ENCODE measurements at places on chromosomes 4 and X.
A peak's percentile ranks its signal among the peaks of the same experiment; 100 is the strongest.

DNA sequence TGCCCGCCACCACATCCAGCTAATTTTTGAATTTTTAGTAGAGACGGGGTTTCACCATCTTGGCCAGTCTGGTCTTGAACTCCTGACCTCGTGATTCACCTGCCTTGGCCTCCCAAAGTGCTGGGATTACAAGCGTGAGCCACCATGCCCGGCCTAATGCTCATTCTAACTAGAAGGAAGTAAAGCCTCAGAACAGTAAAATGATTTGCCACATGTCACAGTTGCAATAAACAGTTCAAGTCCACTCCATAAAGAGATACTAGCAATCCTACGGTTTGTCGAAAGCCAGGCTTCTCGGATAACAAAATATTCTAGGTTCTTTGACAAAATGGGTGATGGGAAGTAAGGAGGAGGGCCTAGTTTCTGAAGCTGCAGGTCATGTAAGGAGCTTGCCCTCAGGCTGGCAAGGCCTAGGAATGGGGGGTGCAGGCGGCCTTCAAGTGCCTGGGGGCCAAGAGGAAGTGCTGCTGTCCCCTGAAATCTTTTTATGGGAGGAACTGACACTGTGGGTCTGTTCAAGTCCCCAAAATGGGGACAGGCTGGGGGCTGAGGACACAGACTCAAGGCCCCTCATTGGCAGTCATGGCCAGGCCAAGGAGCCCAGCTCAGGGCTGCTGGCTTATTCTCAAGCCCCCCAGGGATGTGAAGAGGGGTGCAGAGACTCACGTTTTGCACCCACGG is 31.8 kb upstream of the ACSL1 start:
- no peak for DNase-seq

DNA sequence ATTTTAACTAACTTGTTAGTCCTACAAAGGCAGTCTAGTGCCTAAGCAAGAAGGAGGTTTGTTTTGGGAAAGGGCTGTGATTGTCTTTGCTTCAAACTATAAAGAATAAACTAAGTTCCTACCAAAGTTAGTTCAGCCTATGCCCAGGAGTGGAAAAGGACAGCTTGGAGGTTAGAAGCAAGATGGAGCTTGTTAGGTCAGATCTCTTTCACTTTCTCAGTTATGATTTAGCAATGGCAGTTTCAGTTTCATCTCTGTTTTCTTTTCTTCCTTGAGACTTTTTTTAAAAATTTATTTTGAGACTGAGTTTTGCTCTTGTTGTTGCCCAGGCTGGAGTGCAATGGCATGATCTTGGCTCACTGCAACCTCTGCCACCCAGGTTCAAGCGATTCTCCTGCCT is 82.9 kb upstream of the NLGN4X start:
- no peak for DNase-seq

GRCh38 chrX:121851033-121851432 is 803.6 kb downstream of the GLUD2 start:
- no peak for DNase-seq

DNA sequence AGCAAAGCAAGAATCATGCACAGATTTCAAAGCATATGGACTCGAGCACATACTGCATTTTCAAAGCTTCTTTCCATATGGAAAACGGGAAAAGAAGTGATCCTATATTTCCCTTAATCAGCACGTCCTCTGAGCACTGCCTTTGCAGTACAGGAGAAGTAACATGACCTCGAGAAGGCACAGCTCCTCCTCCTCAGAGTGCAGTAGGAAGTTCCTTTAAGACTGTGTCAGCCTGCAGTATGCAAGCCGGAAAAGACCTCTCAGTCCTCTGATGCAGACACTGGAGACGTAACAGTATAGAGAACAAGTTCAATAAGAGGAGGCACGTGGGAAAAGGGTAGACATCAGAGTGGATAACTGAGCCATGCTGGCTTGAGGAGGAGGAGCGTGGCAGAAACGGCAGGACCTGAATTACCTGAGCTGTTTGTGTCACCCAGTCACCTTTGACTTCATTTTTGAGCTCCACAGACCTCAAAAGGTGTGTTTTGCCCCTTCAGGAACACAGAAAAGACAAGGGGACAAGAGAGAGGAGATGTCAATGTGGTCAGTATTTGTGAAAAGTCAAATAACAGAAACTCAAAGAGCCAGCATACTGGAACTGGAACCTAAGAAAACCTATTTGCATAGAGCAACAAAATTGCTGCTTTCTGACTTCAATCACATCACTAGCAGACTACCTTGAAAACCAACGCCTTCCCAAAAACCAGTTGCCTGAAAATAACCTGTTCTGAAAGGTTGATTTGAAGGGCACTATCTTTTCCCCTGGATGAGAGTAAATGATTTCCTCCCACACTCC is 20.8 kb downstream of the IRF2 start:
- peak; percentile 41 for DNase-seq

GRCh38 chr4:111628437-111628836 is 516.8 kb upstream of the FAM241A start:
- DNase-seq = no peak

- no peak for DNase-seq
Observed at GRCh38 chr4:145881989-145882388, 56.6 kb downstream of the ZNF827 start.

GRCh38 chr4:17325098-17325497 is 186.8 kb downstream of the QDPR start:
- DNase-seq = no peak

DNA sequence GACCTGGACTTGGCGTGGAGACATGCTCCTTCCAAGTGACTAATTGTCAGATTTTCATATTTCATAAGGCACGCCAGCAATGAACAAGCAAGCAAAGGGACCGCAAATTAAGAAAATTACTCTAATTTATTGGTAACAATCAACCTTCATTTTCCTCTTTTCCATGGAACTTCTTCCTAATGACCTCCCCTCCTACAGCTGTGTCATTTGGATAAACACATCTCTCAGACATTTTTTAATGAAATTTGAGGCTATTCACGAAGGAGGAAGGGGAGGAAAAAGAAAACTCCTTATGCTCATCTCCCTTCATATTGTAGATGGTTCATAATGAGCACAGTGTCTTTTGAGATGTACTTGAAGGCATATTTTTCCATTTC is 38.6 kb upstream of the TLR3 start:
- DNase-seq = no peak

GRCh38 chrX:149510386-149510785 is 5.3 kb upstream of the IDS start:
- no peak for DNase-seq

DNA sequence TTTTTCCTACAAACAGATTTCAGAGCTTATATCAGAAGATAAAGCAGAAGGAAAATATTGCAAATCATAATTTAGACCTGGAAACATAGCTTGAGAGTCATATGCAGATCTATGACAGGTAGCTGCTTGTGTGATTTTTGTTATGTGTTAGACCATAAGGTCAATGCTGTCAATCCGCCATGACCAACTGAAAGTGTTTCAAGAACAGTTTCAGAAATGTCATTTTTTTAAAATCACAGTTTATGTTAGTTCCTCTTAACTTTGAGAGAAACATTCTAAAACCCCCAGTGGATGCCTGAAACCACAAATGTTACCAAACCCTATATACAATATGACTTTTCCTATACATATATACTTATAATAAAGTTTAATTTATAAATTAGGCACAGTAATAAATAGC is 391.3 kb upstream of the FAM241A start:
- no peak for DNase-seq

- DNase-seq = no peak
Observed at GRCh38 chrX:55326985-55327384, 62.3 kb upstream of the PAGE3 start.

- DNase-seq = no peak
Observed at GRCh38 chr4:16802044-16802443, 96.4 kb downstream of the LDB2 start.

GRCh38 chr4:37219242-37219641 is 25.3 kb upstream of the NWD2 start:
- DNase-seq = no peak

DNA sequence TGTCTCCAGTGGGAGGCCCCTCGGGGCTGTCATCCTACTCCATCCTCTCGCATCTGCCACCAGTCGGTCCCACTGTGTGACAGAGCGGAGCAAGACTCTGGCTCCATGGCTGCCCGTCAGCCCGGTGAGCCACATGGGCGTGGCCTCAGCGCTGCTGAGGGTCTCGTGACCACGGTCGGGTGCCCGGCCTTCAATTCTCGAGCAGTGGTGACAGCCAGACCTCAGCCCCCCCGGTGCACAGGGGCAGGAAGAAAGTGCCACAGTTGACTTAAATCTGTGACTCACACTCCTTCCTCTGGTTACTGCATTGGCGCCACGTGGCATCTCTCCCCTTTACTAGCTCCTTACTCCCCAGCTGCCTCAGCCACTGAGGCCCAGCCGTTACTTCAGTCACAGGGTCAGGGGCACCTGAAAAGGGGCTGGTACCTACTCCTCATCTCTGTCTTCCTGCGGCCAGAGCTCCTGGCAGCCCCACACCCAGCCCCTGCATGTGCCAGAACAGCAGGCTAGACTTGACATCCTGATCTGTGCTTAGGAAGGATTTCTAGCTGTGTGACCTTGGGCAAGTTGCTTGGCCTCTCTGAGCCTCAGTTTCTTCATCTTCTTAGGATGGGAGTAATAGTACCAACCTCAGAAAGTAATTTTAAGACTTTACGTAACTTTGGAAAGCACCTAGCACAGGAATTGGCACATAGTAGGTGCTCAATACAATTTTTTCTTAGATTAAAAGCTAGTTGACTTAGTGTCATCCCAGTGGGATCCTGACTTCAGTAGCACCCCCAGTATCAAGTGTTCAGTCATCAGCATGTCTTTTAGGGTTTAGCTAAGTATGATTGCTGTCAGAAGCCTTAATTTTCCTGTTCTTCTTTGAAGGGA is 66.1 kb downstream of the TNIP2 start:
- peak; percentile 51 for DNase-seq

- no peak for DNase-seq
Observed at GRCh38 chrX:128051526-128051925, 677 bp downstream of the ACTRT1 start.

DNA sequence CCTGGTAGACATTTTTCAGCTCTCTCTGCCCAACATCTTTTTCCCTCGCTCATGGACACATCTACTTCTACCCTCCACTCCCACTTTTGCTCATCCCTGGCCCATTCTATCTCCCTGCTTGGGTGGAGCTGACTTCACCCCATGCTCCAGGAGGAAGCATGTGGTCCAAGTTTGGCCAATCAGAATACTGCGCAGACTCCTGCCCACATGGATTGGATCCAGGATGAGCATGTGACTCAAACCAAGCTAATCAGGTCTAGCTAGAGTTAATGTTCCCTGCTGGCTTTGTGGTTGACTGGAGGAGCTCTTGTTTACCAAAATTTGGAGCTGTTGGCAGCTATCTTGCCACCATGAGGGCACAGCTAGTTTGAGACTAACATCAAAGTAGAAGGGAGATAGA is 22.7 kb downstream of the SMIM20 start:
- DNase-seq = no peak

- DNase-seq = no peak
Observed at GRCh38 chrX:9765072-9765736, 443 bp downstream of the GPR143 start.

- DNase-seq = no peak
Observed at GRCh38 chr4:86338521-86338920, 21.3 kb downstream of the MAPK10 start.

- no peak for DNase-seq
Observed at GRCh38 chr4:78120144-78120880, 63.2 kb downstream of the FRAS1 start.

DNA sequence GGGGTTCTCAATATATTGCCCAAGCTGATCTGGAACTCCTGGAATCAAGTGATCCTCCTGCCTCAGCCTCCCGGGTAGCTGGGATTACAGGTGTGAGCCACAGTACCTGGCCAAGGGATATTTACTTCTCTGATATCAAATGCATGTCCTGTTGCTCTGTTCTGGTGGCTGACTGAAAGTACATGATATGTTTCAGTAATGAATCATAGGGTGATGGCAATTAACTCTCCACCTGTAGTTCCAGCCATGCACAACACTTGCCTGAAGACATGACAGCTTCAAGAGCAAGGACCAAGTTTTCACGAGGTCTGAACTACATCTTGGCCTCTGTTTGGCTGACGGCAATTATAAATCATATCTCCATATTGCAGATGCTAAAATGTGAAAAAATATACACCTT is 9.1 kb downstream of the ZCCHC4 start:
- DNase-seq = no peak

- no peak for DNase-seq
Observed at GRCh38 chrX:133527415-133527814, 112.1 kb upstream of the GPC4 start.

GRCh38 chrX:139156356-139156755 is 374.2 kb upstream of the F9 start:
- DNase-seq = no peak

GRCh38 chr4:14809203-14809602 is 193.1 kb upstream of the CPEB2 start:
- DNase-seq = no peak

DNA sequence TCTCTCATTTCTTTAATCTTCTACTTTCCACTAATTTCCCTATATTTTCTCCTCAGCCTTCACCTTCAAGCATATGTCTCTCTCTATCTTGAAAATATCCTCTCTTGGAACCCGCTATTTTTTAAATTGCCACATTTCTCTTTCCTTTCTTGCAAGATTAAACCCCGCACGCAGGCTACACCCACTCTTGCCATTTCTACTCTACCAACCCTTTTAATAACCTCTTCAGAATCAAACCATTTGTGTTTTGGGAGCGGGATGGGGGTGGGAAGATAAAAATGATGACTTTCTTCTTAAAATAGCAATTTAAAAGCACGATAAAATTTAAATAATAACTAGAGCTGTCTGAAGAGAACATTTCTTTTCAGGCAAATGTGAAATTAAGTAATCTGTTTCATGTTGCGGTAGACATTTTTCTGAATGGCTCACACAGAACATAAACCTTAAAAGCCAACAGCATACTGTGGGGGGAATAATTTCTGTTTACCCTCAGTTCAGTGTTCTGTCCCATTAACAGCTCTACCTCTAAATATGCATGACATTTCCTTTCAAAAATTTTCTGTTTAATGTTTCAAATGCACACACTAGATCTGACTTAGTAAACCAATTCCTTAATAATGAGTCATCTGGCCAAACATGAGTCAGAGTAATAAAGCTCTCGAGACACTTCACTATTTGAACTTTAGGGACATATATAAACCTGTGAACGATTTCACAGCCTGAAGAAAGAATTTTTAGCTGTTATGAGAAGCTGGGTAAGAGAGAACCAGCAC is 20.5 kb downstream of the ARSJ start:
- no peak for DNase-seq

DNA sequence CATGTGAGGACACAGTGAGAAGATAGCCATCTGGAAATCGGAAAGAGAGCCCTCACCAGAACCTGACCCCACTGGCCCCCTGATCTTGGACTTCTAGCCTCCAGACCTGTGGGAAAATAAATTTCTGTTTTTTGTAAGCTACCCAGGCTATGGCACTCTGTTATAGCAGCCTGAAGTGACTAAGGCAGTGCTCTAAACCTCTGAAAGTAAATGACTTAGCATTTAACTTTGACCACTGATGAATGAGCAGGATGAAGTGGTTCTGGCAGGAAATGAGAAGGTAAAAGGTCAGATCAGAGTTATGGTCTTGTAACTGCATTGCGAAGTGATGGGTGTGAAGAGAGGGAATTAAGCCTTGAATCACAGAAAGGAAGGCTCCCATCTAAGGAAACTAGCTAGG is 17.0 kb downstream of the GPAT3 start:
- no peak for DNase-seq
